Cerebellar nuclear complex (tissue), 1 donor: ENCODE measurements at places on chromosomes 2 and 18.

GRCh38 chr2:48306409-48307284 is 223.3 kb upstream of the STON1 start:
- no peak for DNase-seq

GRCh38 chr2:25131567-25132298 is 36.6 kb downstream of the POMC start:
- DNase-seq: no peak

- no peak for DNase-seq
Measured at GRCh38 chr2:20015482-20016083, 3.1 kb upstream of the MATN3 start.

- no peak for DNase-seq
Measured at GRCh38 chr2:209322041-209322440, 101.8 kb upstream of the MAP2 start.

DNA sequence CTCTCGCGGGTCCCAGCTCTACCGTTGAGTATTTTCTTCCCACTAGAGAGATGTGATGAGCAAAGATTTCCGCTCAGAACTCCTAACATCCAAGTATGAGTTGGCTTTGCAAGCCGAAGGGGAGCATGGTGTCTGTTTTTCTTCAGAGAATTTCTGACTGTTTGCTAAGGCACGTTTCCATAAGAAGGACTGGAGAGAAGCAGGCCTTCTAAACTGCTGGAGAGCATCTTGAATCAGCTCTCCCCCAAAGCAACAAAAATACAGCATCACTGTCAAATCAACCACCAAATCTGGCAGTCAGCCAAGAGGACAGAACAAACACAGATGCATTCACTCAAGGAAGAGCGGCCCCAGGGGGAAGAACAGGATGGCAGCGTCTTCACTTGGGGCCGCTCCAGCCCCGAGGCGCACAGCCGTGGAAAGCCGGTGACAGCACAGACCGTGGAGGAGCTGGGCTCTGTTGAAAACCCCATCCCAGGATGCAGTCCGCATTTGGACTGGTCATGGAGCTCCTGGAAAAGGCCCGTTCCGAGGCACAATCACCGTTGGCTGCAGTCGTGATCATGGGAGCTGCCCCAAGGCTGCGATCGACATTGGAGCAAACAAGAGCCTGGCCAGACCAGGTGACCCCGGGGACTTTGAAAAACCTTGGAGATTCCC is 101.4 kb downstream of the NFATC1 start:
- DNase-seq: no peak

GRCh38 chr18:24089076-24089475 is 49.8 kb upstream of the CABYR start:
- no peak for DNase-seq

- DNase-seq: no peak
Measured at GRCh38 chr2:39455826-39456225, 18.7 kb upstream of the MAP4K3 start.

- no peak for DNase-seq
Measured at GRCh38 chr2:221596192-221596591, 24.1 kb upstream of the EPHA4 start.

DNA sequence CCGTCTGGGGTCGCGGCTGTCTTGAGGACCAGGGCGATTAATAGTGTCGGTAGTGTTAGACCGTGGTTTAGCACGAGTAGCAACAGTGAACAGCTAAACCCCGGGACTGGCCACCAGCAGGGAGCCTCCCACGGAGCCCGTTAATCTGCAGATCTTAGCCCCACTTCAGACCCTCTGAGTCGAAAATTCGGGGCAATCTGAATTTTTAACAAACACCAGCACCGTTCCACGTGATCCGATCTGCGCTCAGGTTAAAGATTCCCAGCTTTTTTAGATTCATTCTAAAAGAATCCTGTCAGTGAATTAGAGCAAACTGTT is 479 bp upstream of the ATP5F1A start:
- no peak for DNase-seq

GRCh38 chr2:102137138-102137537 is 5.4 kb upstream of the IL1R1 start:
- no peak for DNase-seq

DNA sequence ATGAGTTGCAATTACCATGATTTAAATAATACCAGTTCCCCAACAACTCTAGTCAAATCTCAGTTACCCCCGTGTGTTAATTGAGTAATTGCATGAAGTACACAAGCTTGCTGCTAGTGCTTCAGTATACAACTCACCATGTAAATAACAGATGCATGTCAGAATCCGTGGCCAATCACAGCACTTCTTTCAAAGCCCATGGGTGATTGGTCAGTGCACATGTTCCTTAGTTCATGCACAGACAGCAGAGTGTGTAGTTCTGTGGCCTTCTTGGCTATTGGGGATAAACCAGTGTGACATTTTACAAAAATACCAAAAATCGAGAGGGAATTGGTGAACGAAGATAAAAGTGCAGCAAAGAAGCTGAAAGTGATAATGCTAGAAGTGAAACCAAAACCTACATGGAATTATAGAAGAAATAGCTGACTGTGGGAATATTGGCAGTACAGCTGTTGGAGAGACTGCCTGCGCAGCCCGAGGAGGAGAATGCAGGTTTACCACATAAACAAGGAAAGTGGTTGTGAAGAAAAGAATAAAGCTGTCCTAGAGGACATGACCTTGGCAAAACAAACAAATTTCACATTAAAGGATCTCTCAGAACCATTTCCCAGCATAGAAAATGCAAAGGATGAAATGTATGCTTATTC is 59.4 kb downstream of the NEDD4L start:
- DNase-seq: no peak

- DNase-seq: no peak
Measured at GRCh38 chr2:226489775-226490541, 309.7 kb downstream of the IRS1 start.
